ENCODE measurements at places on chromosomes 16 and 17. TPM values are rescaled to one million over a fixed set of nuclear protein-coding genes. Genes with fewer than 3 reads are reported as not detected.

DNA sequence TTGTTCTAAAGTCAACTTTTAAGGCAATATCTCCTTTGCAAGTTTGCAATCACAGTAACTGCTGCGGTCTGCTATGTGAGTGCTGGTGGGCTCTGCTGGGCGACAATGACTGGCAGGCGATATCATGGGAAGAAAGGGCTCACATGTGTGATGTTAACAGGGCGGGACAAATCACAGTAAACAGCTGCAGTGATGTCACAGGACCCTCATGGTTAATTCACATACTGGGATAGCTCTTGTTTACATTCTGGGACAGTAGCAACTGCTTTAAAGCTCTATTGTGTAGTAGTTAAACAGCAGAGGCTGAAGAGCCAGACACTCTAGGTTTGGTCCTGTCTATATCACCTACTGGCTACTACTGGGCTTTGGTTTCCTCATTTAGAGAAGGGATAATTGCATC lies 257.2 kb upstream of the ASIC2 start:
- no peak for DNase-seq

GRCh38 chr16:3003582-3004270 lies 9.0 kb upstream of the CLDN9 start:
- peak; percentile 99 for DNase-seq

DNA sequence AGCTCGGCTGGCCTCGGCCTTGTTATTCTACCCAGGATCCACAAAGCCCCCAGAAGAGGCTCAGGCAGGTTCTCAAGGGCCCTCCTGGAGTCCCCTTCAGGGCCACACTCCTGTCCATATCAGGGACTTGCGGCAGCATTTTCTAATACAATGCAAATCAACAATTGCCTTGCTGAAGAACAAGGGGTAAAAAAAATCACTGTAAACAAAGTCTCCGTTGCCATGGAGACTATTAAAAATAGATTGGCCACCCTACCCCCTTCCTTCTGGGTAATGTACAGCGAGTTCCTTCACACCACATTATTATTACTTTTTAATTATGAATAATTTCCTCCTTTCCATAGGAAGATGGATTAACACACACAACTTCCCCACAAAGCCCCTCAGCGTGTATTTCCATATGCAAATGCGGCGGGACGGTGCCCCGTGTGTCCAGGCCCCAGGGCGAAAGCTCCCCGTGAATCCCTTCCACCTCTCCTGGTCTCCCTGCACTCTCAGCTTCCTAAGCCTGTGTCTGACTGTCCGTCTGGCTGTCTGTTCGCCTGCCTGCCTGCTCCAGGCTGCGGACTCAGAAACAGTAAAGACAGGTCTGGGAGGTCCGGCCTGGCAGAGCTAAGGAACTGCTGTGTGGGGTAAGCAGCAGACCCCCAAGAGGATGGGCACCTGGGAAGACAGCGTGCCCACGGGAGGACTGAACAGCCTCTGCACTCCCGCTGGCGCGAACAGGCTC lies 196.6 kb downstream of the RBFOX3 start:
- DNase-seq: no peak

DNA sequence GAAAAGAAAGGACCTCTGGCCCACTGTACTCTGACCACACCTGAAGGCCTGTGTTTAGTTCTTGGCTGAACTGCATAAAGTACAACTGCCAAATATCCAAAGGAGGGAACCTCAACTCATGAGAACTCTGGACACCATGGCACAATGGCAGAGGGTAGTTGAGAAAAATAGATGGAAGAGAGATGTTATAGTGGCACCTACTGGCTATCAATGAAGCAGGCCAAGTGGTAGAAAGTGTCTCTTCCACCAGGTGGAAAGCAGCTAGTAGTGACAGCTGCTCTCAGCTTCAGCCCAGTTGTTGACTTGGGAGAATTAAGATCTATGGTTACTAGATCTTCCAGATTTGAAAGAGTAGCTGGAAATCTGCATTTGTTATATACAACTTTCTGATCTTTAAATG lies 3.2 kb downstream of the MED31 start:
- no peak for DNase-seq

The PRKCB gene
- total RNA-seq: 79.9 TPM

DNA sequence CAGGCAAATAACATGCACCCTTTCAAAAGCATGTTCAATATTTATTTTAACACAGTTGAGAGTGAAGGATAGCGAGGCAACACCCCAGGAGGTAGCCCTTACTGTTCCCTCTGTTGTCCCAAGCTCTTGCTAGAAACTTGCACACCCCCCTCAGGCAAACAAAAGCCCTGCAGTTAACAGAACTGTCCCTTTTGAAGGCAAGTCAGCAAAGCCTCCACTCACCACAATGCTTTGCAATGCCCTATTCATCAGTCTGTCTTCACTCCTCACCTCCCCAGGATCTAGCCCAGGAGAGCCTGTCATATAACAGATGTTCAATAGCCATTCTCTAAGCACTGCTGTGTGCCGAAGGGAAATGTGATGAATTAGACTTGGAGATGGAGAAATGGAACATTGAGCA lies 3.5 kb upstream of the CNEP1R1 start:
- DNase-seq: no peak

The PPY gene
- not detected for total RNA-seq

DNA sequence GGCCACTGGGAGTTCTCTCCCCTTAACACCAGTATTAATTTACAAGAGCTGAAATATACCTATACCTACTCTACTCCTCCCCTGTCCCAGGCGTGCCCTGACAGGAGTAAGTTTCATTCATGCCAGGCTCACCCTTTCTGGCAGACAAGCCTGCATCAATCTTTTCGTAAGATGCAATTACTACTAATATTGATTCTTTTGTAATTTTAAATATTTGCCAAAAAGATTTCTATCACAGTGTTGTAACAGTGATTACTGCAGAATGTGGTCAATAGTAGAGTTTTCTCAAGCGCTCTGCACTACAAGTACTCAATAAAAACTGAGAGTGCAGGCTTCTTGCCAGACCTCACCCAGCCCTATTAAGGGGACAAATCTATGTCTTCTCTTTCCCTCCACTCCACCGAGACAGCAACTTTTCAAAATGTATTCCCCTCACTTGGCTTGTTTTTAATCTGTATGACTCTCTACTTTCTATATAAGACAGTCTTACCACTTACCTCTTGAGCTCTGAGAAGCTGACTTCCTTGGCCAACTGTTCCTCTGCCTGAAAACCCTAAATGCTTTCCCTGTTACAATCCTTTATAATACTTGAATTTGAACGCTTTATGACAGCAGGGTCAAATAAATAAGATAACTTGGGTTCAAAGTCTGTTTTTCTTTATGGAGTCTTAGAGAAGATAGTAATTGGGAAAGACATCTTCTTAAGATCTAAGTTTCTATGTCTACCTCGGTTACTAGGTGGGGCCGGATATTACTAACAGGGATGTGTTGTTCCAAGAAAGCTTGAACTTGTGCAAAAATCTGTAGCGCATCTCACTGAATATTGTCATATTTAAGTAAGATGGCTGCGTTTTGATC lies at the start of gene TMIGD1:
TMIGD1 (minus strand) TSS at position 555 of the 858 bp plus-strand sequence. CDS start 1,924 bp downstream, outside the sequence.
- no peak for DNase-seq

GRCh38 chr17:26731005-26731921 lies 562.7 kb upstream of the WSB1 start:
- DNase-seq: no peak

DNA sequence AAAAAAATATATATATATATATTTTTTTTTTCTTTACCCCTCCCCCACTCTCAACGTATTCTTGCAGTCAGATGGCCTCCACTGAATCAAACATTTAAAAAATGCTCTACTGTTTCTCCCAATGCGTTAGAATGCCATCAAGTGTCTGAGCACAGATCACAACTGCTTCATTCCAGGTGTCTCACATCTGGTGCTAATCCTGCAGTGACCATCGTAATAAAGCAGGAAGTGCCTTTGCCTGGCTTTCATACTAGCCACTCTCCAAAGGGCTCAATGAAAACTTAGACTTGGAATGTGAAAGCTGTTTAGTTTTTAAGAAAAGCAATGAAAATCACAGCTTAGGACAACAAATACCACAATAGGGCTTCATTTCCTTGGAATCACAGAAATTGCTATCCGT lies 37.2 kb downstream of the SKAP1 start:
- DNase-seq: no peak

Data from activated CD4-positive, alpha-beta T cell treated with anti-CD3 and anti-CD28 coated beads, Interleukin-2, amount 10 ng/mL, durations not matched to agents 24 days and 14 days (primary cell).